ENCODE measurements at places on chromosomes 6 and 20.

DNA sequence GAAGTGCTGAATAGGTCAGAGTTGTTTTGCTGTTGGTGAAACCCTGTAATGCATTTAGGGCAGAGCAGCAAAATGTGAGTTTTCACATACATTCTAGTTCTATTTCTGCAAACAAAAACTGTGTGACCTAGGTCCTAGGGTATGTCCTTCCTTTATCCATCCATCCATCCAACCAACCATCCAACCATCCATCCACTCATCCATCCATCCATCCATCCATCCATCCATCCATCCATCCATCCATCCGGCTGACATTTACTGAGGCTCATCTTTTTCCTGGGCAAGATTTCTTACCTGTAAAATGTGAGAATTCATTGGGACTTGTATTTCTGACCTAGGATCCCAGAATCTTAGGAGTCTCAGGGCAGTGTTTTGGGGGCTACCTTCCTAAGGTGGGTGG, 14.5 kb downstream of the PNPLA1 start:
- DNase-seq, result no peak

DNA sequence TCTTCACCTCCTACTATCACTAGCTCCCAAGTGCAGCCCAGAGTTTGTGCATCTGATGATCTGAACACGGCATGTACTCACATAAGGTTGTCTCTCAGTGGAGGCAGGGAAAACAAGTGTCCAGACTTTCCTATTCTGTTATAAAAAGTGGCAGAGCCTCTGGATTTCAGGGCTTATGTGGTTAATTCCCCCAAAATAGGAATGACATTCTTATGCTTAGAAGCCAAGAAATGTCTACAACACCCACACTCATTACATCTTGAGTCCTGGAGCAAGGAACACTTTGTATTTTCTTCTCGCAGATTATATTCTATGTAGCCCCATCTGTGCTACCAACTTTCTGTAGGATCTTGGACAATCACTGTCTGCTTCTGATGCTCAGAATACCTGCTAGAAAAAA, 13.5 kb upstream of the SEMG1 start:
- DNase-seq, result no peak

- DNase-seq, result no peak
Measured at GRCh38 chr20:46731770-46732169, 22.3 kb downstream of the SLC2A10 start.

DNA sequence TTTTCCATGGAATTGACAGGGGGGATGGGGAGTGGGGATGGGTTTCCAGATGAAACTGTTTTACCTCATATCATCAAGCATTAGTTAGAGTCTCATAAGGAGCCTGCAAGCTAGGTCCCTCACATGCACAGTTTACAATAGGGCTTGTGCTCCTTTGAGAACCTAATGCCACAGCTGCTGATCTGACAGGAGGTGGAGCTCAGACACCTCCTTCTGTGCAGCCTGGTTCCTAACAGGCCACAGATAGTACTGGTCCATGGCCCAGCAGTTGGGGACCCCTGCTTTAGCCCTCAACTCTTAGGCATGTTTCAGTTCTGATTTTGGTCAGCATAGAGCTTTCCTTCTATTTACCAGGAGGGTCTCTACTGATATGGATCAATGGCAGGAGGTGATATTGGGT, 251.6 kb downstream of the LAMA2 start:
- DNase-seq, result no peak

- DNase-seq, result no peak
Measured at GRCh38 chr6:67558985-67559384, 1076.1 kb upstream of the ADGRB3 start.
